ENCODE measurements at places on chromosomes 1 and 21. TPM values are rescaled to one million over a fixed set of nuclear protein-coding genes. Genes with fewer than 3 reads are reported as not detected.

DNA sequence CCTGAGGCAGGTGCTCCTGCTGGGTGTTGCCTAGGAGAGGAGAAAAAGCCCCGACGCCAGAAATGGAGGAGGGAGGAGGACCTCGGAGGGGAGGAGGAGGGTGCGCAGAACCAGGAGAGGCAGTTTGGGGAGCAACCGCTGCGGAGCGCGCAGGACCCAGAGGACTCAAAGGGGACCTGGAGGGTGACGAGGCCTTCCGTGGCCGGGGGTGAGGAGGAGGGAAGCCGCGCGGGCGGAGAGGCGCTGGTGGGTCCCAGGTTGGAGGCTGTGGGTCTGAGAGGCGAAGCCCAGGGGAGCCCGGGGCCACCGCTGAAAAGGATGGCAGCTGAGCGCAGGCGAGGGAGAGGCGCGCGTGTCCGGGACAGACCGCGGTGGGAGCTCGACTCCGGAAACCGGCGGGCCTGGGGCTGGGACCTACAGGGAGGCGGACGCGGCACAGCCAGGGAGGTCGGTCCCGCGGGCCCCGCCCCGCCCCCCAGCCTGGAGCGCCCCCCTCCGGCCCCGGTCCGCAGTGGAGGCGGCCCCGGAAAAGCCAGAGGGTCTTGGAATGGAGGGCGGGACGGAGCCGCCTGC lies 15.1 kb downstream of the RNF223 start:
- DNase-seq = no peak

DNA sequence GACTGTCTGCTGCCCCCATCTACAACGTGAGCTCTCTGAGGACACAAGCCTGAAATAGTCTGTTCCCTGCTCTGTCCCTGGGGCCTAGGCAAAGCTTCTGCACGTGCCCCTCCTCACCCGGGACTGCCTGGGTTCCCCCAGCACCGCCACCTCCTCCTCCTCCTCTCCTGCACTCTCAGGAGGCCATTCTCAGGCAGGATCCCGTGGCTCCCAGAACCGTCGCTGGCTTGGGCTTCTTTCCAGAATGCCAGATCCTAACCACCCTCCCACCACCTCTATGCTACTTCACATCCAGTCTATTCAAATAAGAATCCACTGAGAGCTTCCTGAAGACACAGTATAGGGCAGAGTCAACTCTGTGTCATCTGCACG lies 11.2 kb downstream of the NPHP4 start:
- no peak for DNase-seq

GRCh38 chr1:180156201-180156600 lies 1.5 kb downstream of the QSOX1 start:
- no peak for DNase-seq

DNA sequence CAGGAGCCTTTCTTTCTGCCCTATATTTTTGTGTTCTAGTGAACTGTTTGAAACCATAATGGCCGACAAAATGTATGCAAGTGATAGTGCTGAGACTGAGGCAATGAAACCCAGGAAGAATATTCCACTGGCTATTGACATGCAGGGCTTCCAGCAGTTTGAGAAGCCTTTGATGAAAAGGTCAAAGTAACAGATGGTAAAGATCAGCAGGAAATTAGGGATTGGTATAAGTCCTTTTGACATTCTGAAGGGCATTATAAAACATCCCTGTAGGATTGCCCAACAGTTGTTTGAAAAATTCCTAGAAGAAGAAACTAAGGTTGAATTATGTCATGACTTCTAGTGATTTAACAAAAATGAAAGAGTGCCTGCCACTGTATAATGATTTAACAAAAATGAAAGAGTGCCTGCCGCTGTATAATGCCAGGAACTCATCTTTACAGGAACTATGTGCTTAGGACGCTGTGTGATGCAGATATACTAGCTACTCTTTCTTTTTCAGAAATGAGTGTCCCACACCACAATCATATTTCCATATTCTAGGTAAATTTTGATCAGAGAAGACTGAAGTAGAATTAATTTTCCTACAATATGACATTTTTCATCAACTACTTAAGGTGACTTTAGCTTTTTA lies 283.9 kb upstream of the ST6GALNAC5 start:
- DNase-seq = no peak

GRCh38 chr1:154170547-154171222 lies 15.8 kb upstream of the NUP210L start:
- no peak for DNase-seq

The MAN1C1 gene
- 118 TPM for total RNA-seq

The FMO2 gene
- total RNA-seq = not detected

Measured in cardiac muscle cell (in vitro differentiated cells and primary cell).